Cardiac muscle cell (in vitro differentiated cells and primary cell): ENCODE measurements at places on chromosomes 7 and 10. TPM values are rescaled to one million over a fixed set of nuclear protein-coding genes. Genes with fewer than 3 reads are reported as not detected.

GPR26 gene
- not detected in 2 replicates for total RNA-seq

PTPRN2 gene
- total RNA-seq, result 0.25 TPM in 1 of 2 replicates, not detected in the other

WDFY4 gene
- not detected in 2 replicates for total RNA-seq

NAT16 gene
- total RNA-seq, result 0.27 TPM in 1 of 2 replicates, not detected in the other

WASL gene
- 19.7 and 25.7 TPM in 2 replicates for total RNA-seq

ANKRD2 gene
- total RNA-seq, result not detected in 2 replicates

HGF gene
- total RNA-seq, result 0.11 and 0.66 TPM in 2 replicates

C10orf53 gene
- 0.11 TPM in 1 of 2 replicates, not detected in the other for total RNA-seq

ARHGAP22 gene
- 3.2 and 4.9 TPM in 2 replicates for total RNA-seq

POLD2 gene
- total RNA-seq, result 123 and 133 TPM in 2 replicates

TRIM56 gene
- total RNA-seq, result 5.7 and 12.9 TPM in 2 replicates

KIN gene
- total RNA-seq, result 3.2 and 7.4 TPM in 2 replicates

ASB10 gene
- 1.0 and 1.4 TPM in 2 replicates for total RNA-seq

LRGUK gene
- total RNA-seq, result 0.21 and 0.36 TPM in 2 replicates

PALD1 gene
- total RNA-seq, result 11.1 and 19.1 TPM in 2 replicates

POLL gene
- 27.6 and 28.0 TPM in 2 replicates for total RNA-seq

VWA2 gene
- total RNA-seq, result not detected in 2 replicates

PRSS1 gene
- not detected in 2 replicates for total RNA-seq

GIMAP8 gene
- 0.11 and 0.24 TPM in 2 replicates for total RNA-seq

CFAP69 gene
- total RNA-seq, result 4.3 and 19.2 TPM in 2 replicates

OR2A5 gene
- not detected in 2 replicates for total RNA-seq

TMEM176B gene
- total RNA-seq, result 25.6 and 30.6 TPM in 2 replicates

DGKI gene
- total RNA-seq, result 29.2 and 52.7 TPM in 2 replicates

MBL2 gene
- total RNA-seq, result not detected in 2 replicates

INTS1 gene
- 83.2 and 132 TPM in 2 replicates for total RNA-seq
